Testis (tissue), 5 donors: ENCODE measurements at places on chromosomes 3 and 15.

GRCh38 chr3:134037168-134037567 lies 7.4 kb upstream of the SLCO2A1 start:
- H3K27me3 ChIP-seq, result no peaks in the 10 kb centered on the region
- DNase-seq, result peak; percentile 7
- no peak overlapping the region for H3K4me3 ChIP-seq
- H3K27ac ChIP-seq, result no peak overlapping the region

GRCh38 chr15:55742498-55742926 lies 440 bp downstream of the PRTG start:
- H3K4me3 ChIP-seq, result peak overlapping the region; percentile 84
- H3K4me1 ChIP-seq, result no peaks in the 10 kb centered on the region
- peak overlapping the region; percentile 67 for H3K27ac ChIP-seq
- DNase-seq, result peak; percentile 65
- H3K27me3 ChIP-seq, result no peaks in the 10 kb centered on the region
- H3K36me3 ChIP-seq, result no peaks in the 10 kb centered on the region

DNA sequence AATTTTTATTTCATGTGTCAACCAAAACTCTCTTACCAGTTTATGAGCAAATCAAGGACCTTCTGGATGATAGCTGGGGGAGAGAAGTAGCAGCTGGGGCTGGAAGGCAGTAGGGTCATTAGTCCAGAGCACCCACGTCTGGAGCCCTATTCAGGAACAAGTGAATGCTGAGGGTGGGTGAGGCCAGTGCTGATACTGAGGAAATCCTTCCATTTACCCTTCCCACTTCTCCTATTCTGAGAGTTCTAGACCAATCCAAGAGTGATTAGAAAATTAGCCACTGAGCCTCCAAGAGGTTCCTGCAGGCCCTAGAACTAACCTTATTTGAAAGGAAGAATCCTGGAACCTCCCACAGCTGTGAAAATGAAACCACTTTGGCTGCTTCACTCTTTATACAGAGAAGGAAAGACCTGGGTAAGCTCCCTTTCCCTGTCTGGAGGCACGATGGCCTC lies 46.2 kb upstream of the VILL start:
- no peaks in the 10 kb centered on the region for H3K36me3 ChIP-seq
- DNase-seq, result no peak
- peak overlapping the region; percentile 76 for H3K27ac ChIP-seq

DNA sequence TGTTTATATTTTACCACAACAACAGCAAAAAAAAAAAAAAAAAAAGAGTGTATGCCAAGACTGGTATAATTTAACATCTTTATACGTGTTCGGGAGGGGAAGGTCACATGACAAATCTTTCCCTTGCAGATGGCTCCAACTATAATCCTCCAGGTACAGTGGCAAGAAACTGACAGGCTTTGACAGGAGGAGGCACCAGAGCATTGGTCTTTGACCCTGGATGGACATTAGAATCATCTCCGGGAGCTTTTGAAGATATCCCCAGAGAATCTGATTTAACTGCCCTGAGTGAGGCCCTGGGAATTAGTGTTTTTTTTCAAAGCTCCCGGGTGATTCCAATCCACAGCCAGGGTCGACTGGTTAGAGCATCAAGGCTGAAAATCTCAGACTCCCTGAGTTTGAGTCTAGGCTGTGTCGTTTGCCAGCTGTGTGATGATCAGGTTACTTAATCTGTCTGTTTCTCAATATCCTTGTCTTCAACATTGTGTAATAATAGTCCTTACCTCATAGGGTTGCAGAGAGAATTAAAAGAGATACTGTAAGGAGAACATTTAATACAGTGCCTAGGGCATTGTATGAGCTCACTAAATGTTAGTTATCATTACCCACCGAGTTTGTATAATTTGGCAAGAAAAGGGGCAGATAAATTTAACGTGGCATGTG lies 8.9 kb upstream of the SEMA5B start:
- DNase-seq, result no peak
- H3K27me3 ChIP-seq, result no peaks in the 10 kb centered on the region
- no peaks in the 10 kb centered on the region for H3K36me3 ChIP-seq
- H3K4me3 ChIP-seq, result no peak overlapping the region

- H3K27ac ChIP-seq, result peak overlapping the region; percentile 87
- DNase-seq, result no peak
- peaks cover 18% of the 10 kb centered on the region for H3K4me1 ChIP-seq
- H3K27me3 ChIP-seq, result no peaks in the 10 kb centered on the region
- H3K36me3 ChIP-seq, result no peaks in the 10 kb centered on the region
These were observed 23.3 kb downstream of the RUBCN start for GRCh38 chr3:197713477-197713822.

- no peaks in the 10 kb centered on the region for H3K4me1 ChIP-seq
- no peaks in the 10 kb centered on the region for H3K27me3 ChIP-seq
- no peak for DNase-seq
- no peaks in the 10 kb centered on the region for H3K36me3 ChIP-seq
- H3K4me3 ChIP-seq, result no peak overlapping the region
These were observed 21.0 kb downstream of the PFKFB4 start for GRCh38 chr3:48535578-48535977.

DNA sequence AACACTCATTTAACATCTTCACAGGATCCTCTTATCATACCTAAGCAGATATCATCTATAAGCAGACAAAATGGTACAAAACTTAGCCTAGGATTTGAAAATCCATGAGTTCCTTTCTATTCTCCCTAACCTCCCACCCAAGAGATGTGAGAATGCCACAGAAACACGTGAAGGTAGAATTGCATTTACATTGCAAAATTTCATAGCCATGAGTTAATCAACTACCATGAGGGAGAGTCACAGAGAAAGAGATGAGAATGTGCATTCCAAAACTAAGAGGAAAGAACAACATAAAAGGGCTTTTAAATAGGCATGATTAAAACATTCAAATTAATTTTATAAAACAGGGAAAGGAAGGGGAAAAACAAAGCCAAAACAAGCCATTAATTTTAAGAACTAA lies 806.2 kb downstream of the NTRK3 start:
- no peak for DNase-seq
- H3K4me3 ChIP-seq, result no peak overlapping the region
- H3K4me1 ChIP-seq, result no peaks in the 10 kb centered on the region
- H3K27me3 ChIP-seq, result no peaks in the 10 kb centered on the region
- no peaks in the 10 kb centered on the region for H3K36me3 ChIP-seq

- no peaks in the 10 kb centered on the region for H3K4me1 ChIP-seq
- DNase-seq, result no peak
- no peaks in the 10 kb centered on the region for H3K27me3 ChIP-seq
- no peaks in the 10 kb centered on the region for H3K36me3 ChIP-seq
- H3K4me3 ChIP-seq, result peak overlapping the region; percentile 97
These were observed 395 bp downstream of the ZFAND6 start for GRCh38 chr15:80059786-80060355.

GRCh38 chr3:196778755-196779154 lies 39.1 kb downstream of the PAK2 start:
- DNase-seq, result peak; percentile 33
- no peak overlapping the region for H3K4me3 ChIP-seq
- no peaks in the 10 kb centered on the region for H3K27me3 ChIP-seq
- peak overlapping the region; percentile 37 for H3K27ac ChIP-seq

- no peak overlapping the region for H3K4me3 ChIP-seq
- no peaks in the 10 kb centered on the region for H3K27me3 ChIP-seq
- no peak for DNase-seq
- H3K4me1 ChIP-seq, result no peaks in the 10 kb centered on the region
- no peaks in the 10 kb centered on the region for H3K36me3 ChIP-seq
These were observed 192.2 kb downstream of the SUCLG2 start for GRCh38 chr3:67462187-67462586.

DNA sequence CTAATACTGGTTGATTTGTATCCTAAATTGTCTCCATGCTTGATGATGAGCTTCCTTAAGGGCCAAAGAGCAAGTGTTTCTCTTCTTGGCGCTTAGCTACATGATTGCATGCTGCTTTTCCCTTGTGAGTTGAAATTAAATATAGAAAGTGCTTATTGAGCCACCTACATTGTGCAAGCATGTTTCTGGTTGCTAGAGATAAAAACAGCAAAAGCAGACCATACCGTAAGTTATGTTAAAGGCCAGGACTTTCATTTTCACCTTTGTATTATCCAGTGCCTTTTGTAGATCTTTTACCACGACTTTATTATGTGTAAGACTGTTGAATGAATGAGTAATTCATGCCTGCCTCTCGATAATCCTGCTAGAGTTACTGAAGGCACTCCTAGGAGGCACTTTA lies 41.9 kb upstream of the CCNB2 start:
- no peak overlapping the region for H3K4me3 ChIP-seq
- no peaks in the 10 kb centered on the region for H3K4me1 ChIP-seq
- no peaks in the 10 kb centered on the region for H3K27me3 ChIP-seq
- no peak overlapping the region for H3K27ac ChIP-seq

DNA sequence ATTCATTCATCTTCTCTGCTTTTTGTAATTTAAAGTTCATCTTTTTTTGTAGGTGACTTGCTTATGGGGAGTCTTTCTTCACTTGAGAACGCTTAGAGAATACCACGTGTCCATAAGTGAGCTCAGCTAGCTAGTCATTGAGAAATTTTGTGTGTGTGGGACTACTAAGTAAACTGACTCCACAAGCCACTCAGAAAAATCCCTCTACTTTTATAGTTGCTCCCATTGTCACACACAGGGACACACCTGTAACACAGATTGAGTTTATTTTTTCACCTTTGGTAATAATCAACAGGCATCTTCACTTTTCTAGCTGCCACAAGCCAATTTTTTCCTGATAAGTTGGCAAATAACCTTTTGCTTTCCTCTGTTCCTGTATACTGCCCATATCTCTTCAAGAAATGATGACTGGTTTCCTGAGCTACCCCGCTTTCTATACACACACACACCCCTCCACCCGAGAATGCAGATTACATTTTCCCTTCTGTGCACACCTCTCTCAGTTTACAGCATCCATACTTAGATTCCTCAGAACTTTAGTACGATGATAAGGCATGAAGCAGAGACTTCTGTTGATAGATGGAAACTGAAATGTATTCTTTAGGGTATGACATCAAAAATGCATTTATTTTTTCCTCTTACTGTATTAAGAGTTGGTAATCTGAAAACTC lies 4.6 kb downstream of the TSC22D2 start:
- H3K27me3 ChIP-seq, result no peaks in the 10 kb centered on the region
- no peaks in the 10 kb centered on the region for H3K36me3 ChIP-seq
- H3K27ac ChIP-seq, result no peak overlapping the region
- H3K4me3 ChIP-seq, result peak overlapping the region; percentile 5
- DNase-seq, result no peak

DNA sequence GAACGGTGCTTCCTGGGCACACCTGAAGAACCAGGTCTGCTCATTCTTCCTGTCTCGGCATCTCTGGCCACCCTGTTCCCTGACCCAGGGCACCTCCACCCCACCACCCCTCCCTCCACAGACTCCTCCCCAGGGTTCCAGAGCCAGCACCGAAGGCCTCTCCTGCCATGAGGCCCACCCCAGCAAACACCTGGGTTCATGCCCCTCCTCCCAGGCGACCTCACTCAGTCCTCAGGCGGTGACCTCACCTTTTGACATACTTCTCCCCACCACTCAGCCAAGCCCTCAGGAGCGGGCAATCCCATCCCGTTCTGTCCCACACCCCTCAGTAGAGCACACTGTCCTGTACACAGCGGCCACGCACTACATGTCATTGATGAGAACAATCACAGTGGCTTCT lies 72.3 kb downstream of the RPN1 start:
- no peaks in the 10 kb centered on the region for H3K4me1 ChIP-seq
- DNase-seq, result no peak
- H3K36me3 ChIP-seq, result no peaks in the 10 kb centered on the region
- no peak overlapping the region for H3K27ac ChIP-seq
- no peaks in the 10 kb centered on the region for H3K27me3 ChIP-seq

- H3K4me1 ChIP-seq, result no peaks in the 10 kb centered on the region
- no peaks in the 10 kb centered on the region for H3K27me3 ChIP-seq
- H3K36me3 ChIP-seq, result no peaks in the 10 kb centered on the region
- H3K4me3 ChIP-seq, result no peak overlapping the region
These were observed 92.4 kb upstream of the ANKRD34C start for GRCh38 chr15:79190093-79190492.

- H3K4me3 ChIP-seq, result no peak overlapping the region
- no peak overlapping the region for H3K27ac ChIP-seq
- no peak for DNase-seq
- no peaks in the 10 kb centered on the region for H3K4me1 ChIP-seq
- no peaks in the 10 kb centered on the region for H3K36me3 ChIP-seq
These were observed 822.7 kb downstream of the NTRK3 start for GRCh38 chr15:87433871-87434270.

GRCh38 chr3:113212150-113212843 lies 940 bp downstream of the BOC start:
- no peaks in the 10 kb centered on the region for H3K36me3 ChIP-seq
- peak overlapping the region; percentile 85 for H3K4me3 ChIP-seq
- H3K27ac ChIP-seq, result peak overlapping the region; percentile 93
- H3K4me1 ChIP-seq, result no peaks in the 10 kb centered on the region
- no peaks in the 10 kb centered on the region for H3K27me3 ChIP-seq

DNA sequence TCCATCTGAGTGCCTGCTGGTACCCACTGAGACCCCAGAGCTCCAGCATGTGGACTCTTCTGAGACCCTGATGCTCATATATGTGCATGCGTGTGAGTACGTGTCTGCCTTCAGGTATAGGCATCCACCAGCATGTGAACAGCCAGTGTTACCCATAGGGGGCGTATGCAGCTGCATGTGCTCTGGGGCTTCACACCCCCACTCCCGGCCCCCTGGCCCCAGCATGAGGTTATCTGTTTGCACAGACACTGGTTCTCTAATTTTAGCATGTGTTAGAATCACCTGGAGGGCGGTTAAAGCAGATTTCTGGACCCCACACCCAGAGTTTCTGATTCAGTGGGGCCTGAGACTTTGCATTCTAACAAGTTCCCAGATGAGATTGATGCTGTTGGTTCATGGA lies 824 bp upstream of the CILP start:
- H3K4me1 ChIP-seq, result peaks cover 56% of the 10 kb centered on the region
- H3K4me3 ChIP-seq, result no peak overlapping the region
- H3K27me3 ChIP-seq, result no peaks in the 10 kb centered on the region
- H3K27ac ChIP-seq, result peak overlapping the region; percentile 6
- H3K36me3 ChIP-seq, result no peaks in the 10 kb centered on the region
- no peak for DNase-seq

DNA sequence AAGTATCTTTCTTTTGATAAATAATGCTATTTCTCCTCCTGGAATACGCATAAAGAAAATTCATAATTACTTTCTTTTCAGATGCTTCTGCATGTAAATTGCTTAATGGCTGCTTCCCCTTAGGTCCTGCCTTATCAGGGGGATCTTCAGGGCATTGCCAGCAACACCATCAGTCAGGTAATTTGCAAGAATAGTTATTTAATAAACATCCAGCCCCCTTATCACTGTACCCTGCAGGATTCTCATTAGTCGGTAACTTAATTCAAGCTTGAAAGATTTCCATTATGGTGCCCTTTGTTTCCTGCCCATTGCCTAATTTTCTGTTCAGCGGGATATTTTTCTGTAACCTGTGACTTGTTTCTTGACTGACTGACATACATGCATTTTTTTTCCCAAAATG lies 414.5 kb downstream of the MFSD1 start:
- no peaks in the 10 kb centered on the region for H3K27me3 ChIP-seq
- H3K4me3 ChIP-seq, result no peak overlapping the region
- no peaks in the 10 kb centered on the region for H3K4me1 ChIP-seq
